RKO (cell line): ENCODE measurements at places on chromosomes 1 and 21.
A peak's percentile ranks its signal among the peaks of the same experiment; 100 is the strongest.

DNA sequence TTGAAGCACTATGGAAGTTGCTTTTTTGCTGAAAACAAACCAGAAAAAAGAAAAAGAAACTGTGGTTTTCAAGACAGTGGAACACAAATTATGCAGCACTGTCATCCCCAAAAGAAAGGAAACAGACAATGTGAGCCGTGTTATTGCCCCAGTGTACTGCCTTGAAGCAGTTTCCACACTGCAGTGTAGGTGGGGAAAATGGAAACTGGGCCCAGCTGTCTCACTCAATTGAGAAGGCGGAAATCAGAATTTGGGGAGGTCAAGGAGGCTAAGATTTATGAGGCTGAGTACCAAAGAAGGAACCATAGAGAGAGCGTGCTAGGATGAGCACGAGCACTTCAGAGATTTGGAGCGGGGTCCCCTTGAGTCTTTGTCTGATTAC lies 55.5 kb downstream of the MPZL1 start:
- DNase-seq, result no peak

DNA sequence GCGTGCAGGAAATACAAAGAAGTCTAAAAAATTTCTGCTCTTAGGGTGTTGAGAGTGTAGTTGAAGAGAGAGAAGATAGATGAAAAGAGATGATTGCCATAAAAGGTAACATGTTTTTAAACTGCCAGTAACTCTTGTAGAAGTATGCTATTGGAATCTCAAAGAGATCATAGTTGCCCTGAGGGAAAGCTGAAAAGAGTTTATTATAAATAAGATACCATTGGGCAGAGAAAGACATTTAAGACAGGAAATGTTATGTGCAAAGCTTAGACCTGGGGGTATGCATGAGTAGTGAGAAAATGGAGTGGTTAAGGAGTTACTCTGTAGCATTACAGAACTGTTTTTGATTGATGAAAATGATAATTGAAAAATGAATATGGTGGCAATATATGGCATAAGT lies 17.6 kb downstream of the GABPA start:
- no peak for DNase-seq

- DNase-seq, result no peak
These were observed 46.3 kb upstream of the NTPCR start for GRCh38 chr1:232904131-232904530.

DNA sequence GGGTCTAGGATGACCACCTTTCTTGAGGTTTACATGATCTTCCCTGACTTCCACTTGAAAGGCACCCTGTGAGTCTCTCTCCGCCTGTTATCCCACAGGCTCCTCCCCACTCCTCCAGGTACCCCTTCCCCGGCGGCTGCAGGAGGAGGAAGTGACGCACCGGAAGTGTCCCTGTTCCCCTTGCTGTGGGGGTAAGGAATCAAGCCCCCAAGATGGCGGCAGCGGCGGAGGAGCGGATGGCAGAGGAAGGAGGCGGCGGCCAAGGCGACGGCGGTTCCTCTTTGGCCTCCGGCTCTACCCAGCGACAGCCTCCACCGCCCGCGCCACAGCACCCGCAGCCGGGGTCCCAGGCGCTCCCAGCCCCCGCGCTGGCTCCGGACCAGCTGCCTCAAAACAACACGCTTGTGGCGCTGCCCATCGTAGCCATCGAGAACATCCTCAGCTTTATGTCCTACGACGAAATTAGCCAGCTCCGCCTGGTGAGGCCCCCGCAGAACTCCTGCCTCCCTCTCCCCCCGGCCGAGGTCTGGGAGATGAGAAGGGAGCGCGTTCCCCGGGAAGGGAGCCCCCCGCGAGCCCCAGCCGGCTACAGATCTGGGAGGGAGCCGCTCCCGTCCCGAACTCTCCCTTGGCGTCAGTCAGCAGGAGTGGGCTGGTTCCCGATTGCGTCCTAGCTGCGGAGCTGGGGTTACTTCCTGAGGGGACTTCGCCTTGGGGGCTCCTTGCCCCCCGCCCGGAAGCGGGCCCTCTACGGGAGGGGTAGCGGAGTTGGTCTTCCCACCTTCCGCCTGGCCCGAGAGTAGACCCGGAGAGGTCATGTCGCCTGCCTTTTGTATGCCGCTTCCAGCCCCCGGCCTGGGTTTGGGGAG lies at the start of gene FBXO28:
Gene FBXO28 (plus strand): TSS at position 194 of the 869 bp plus-strand sequence. CDS start 19 bp downstream, at position 213.
- peak; percentile 95 for DNase-seq

GRCh38 chr1:235015291-235015985 lies 113.2 kb downstream of the TOMM20 start:
- DNase-seq, result no peak

DNA sequence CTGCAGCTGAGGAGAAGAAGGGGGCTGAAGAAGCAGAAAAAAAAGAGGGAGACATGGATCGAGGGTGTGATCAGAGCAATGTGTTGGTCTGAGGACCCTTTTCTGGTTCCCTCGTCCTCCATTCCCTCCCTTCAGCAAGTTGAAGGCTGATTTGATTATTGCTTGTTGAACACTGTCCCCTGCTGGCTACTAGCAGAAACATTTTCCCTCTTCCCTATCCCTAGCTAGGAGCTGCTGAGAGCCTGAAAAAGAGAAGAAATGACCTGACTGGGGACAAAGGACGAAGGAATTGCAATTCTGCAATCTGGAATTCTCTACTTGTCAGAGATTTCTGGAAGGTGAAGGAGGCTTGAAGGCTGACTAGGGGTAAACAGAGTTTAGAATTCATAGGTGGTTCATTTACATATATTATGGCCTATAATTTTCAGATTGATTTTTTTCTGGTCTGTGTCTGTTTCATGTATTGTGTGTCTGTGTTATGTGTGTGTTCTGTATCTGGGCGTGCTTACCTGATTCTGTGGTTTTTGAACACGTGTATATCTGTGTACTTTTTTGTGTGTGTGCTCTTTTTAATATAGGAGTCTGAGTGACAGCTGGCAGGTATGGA lies 9.8 kb downstream of the NHLH1 start:
- DNase-seq, result peak; percentile 72

GRCh38 chr1:175206687-175207086 lies 14.1 kb upstream of the KIAA0040 start:
- DNase-seq, result no peak

DNA sequence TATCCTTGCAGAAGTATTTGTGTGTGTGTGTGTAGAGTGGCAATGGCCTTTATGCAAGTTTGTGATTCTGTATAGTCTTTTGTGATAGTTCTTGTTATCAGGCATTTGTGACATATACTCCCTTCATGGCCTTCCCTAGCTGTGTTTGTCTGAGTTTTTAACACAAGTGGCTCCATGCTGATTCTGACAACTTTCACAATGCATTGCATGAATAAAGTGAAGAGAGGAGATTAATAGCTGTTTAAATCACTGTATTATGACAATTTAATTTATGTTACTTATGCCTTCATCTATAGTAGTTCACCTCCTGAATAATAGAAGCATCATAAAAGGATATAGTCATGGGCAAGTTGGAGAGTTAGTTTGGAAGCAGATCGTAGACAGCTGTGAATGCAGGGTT lies 17.2 kb upstream of the MCOLN3 start:
- DNase-seq, result no peak

DNA sequence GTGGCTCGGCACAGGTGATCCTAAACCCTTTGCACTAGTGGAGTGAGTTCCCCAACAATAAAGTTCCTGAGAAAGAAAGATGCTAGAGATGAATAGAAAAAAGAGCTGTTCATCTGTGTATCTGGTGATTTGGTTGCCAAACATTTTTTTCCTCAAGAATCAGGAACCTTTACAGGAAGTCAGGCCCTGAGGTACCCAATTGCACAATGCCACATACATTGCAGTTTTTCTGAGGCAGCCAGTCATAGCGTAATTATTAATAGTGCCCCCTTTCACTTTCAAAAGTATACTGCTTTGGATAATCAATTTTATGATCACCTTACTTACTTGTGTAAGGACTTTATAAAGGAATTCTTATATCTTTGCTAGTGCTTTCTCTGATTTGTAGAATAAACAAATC lies 346.3 kb upstream of the POU3F1 start:
- no peak for DNase-seq

DNA sequence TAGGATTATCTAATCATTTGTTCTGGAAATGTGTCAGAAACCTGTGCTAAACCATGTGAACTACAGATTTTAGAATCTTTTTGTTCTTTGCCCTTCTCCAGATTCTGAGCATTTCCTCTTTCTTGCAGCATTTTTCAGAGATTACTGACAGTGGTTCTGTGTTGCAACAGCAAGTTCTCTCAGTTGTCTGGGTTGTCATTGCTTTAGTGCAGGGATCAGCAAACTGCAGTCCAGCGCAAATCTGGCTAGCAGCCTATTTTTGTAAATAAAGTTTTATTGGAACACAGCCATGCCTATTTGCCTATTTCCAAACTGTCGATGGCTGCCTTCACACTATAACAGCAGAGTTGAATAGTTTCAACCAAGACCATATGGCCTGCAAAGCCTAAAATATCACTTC lies 66.3 kb upstream of the LRRC8D start:
- no peak for DNase-seq

GRCh38 chr1:27133158-27133557 lies 21.8 kb downstream of the SLC9A1 start:
- no peak for DNase-seq

GRCh38 chr1:86151427-86151826 lies 5.1 kb downstream of the COL24A1 start:
- DNase-seq, result no peak
